ENCODE measurements at places on chromosomes 12 and 14. TPM values are rescaled to one million over a fixed set of nuclear protein-coding genes. Genes with fewer than 3 reads are reported as not detected.
A peak's percentile ranks its signal among the peaks of the same experiment; 100 is the strongest.

DNA sequence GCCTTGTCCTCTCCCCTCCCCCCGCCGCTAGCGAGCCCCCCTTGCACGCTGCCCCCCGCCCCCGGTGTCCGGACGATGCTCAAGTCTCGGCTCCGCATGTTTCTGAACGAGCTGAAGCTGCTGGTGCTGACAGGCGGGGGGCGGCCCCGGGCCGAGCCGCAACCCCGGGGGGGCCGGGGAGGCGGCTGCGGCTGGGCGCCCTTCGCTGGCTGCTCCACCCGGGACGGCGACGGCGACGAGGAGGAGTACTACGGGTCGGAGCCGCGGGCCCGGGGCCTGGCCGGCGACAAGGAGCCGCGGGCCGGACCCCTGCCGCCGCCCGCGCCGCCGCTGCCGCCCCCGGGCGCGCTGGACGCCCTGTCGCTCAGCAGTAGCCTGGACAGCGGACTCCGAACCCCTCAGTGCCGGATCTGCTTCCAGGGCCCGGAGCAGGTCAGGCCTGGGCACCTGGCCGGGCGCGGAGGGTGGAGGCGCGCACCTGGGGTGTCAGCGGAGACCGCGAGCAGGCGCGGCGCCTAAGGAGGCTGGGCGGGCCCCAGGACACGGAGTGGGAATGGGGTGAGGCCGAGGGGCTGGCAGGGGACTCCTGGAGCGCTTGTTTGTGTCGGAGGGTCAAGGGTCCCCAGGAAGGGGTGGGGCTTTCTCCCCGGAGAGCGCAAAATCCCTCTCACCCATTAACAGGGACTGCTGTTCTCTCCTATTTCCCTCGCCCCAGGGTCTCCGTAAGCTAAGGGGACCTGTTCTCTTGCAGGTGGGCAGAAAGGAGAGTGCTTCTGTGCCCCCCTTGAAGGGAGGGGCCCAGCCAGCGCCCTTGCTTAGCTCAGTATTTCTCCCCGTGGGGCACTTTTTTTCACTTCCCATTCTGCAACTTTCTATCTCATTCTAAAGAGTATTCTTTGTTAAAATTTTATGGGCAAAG, 810 bp downstream of the MARCHF9 start:
- DNase-seq = peak; percentile 82

- peak; percentile 78 for DNase-seq
Measured at GRCh38 chr12:118377884-118378470, 1.6 kb downstream of the SUDS3 start.

GRCh38 chr14:104604458-104605449, at the start of gene TMEM179:
TSS of gene TMEM179 (minus strand) at chr14:104604772. CDS start at chr14:104604741, 31 bp downstream.
- no peak for DNase-seq

DNA sequence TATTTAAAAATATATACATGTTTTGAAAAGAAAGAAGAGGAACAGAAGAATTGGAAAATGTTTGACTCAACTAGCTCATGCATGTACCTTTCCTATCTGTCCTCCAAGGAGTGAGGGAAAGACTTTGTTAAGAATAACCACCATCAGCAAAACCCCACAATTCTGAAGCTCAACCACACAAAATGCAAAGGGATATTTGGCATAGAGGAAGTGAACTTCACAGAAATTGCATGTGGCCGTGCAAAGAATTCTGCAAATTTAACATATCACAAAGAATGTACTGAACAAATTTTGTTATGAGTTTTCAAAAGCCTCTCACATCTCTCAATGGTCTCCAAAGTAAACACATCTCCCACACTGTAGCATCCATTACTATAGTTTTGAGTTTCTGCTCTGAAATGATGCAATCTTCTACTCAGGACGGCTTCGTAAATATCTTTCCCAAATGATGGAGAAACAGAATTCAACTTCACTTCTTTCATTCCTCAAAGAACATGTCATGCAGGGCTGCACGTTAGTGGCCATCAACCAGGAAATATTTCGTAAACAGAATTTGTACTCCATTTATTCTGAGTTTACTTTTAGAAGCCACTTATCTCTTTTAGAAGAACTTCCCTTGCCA, 17.6 kb downstream of the DUSP6 start:
- no peak for DNase-seq

GRCh38 chr12:78240827-78241226, 410.1 kb downstream of the NAV3 start:
- DNase-seq = no peak

DNA sequence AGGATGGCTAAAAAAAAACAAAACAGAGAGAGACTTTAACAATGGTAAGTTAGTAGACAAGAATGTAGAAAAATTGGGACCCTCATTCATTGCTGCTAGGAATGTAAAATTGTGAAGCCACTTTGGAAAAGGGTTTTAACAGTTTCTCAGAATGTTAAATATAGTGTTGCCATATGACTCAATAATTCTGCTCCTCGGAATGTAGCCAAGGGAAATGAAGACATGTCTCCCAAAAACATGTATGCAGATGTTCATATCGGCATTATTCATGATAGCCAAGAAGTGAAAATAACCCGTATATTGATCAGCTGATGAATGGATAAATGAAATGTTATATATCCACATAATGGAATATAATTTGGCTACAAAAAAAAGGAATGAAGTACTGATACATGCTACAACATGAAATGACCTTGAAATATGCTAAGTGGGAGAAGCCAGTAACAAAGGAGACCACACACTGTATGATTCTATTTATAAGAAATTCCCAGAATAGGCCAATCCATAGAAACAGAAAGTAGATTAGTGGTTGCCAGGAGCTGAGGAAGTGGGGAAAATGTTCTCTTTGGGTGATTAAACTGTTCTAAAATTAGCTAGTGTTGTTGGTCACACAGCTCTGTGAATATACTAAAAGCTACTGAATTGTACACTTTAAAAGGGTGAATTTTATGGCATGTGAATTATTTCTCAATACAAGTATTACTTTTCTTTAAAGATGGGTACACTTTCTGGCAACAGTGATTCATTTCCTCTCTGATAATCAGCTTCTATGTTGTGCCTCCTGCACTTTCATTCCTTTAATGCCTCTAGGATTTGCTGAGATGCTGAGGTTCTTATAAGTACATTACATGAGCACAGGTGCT, 132.5 kb downstream of the DAAM1 start:
- DNase-seq = peak; percentile 81

DNA sequence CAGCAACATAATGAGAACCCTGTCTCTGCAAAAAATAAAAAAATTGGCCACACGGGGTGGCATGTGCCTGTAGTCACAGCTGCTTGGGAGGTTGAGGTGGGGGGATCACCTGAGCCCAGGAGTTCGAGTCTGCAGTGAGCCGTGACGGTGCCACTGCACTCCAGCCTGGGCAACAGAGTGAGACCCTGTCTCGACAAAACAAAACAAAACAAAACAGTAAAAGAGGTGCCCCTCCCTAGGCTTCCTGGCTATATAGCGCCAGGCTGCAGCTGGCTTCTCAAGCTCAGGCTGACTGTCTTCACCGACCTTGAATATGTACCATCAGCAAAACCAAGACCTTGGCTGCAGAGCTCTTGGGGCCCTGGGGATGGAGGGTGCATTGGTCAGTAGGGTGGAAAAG, 29.4 kb downstream of the TSPAN9 start:
- DNase-seq = no peak

- no peak for DNase-seq
Measured at GRCh38 chr12:6249580-6249979, 49.4 kb downstream of the CD9 start.

DNA sequence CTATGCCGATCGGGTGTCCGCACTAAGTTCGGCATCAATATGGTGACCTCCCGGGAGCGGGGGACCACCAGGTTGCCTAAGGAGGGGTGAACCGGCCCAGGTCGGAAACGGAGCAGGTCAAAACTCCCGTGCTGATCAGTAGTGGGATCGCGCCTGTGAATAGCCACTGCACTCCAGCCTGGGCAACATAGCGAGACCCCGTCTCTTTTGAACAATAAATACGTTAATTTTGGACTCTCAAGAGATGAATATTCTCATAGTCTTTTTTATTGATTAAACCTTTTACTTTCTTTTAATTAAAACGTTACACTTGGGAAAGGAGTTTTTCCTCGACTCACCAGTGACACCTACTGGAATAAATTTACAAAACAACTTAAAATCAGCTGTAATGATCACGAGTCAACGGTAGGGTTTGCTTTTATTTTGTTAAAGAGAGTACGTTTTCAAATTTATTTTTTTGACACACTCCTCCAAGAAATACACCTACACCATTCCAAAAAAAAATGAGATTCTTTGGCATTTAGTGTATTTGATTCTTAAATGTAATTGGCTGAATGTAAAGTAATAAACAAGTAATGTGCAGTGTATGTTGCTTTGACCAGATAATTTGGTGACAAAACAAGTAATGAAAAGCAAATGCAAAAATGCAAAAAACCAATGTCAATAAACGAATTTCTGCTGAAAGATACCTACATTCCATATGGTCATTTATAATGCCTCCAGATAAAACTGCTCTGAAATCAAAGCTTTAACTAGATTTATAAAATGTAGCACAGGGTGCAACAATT, 687 bp upstream of the RPS29 start:
- no peak for DNase-seq

GRCh38 chr14:30657606-30658163, 35.6 kb downstream of the SCFD1 start:
- DNase-seq = no peak

DNA sequence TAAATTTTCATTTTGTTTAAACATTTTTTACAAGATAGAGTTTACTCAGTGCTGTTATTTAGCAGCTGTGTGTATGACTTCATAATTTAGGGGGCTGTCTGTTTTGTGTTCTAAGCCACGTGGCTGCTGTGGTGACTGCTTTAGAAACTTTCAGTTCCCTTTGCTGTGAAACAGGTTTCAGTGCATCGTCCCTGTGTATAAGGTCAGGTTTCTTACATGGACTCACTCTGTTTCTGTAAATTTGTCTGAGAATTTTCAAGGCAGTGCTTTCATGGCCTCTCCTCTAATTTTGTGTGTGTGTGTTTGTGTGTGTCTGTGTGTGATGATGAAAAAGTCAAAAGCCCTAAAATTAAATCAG, 32.4 kb downstream of the BICD1 start:
- DNase-seq = peak; percentile 83

DNA sequence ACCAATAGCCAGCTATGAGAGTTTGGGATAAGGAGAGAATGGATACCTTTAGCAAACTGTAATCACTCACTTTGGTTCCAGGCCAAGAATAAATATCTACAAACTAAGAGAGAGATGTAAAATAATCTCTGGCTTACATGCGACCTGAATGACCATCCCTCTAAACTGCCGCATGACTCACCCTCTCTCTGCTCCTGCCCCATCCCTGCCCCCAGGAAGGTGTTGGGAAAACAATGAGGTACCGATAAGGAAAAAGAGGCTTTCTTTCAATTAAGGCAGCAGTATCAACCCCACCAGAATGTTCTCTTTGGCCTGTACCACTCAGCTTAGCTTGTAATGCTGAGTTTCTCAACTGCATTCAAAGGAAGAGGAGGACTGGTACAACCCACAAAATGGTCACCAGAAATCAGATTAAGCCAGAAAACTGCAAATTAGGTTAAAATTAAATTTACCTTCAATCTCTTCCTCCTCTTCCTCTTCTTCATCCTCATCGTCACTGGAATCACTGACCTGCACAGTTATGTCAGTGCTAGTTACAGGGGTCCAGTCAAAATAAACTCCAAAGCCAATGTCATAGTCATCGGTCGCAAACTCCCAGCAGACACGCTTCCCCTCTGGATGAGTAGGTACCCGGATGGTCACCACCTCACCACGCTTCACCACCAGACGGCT, 22.0 kb downstream of the GSTZ1 start:
- no peak for DNase-seq

GRCh38 chr12:124952295-124952694, 36.6 kb downstream of the DHX37 start:
- no peak for DNase-seq

- peak; percentile 83 for DNase-seq
Measured at GRCh38 chr14:37594971-37595808, at the start of the genes FOXA1 and TTC6. TSS of gene FOXA1 (minus strand) at chr14:37595249. CDS start at chr14:37594972, 277 bp downstream. TSS of gene TTC6 (plus strand) at chr14:37595629. CDS start at chr14:37622065, 26,436 bp downstream.

DNA sequence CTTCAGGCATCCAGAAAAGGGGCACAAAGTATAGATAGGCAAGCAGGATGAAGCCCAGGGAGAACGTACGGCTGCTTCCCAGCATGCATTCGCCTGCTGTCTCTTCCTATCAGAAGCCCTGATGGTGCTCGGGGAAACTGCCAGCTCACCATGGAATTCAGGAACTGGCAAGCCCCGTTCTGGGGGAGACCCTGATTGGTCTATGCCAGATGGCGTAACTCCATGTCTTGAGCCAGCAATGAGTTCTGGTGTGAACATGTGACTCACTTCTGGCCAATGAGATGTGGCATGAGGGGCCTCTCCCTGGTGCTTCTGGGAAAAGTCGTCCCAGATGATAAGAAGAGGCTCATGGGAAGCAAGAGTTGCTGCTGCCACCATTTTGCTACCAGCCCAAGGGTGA, 270.8 kb downstream of the BCL11B start:
- DNase-seq = no peak

DNA sequence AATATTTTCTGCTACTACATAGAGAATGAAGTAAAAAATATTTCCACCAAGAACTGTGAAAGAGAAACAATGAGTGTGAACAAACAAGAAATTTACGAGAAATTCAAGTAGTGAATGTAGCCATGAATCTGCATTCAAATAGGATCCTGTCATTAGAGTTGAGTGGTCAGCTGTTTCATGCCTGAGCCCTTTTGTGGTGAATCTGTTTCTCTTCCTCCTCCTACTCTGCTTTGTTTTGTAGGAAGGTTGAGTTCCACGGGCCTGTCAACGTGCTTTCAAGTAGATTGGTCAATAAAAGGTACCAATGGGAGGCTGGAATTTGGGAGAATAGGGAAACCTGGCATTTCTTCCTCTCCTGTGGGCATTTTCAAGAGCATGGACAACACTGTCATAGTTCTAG, 1749.6 kb upstream of the FLRT2 start:
- no peak for DNase-seq

- DNase-seq = no peak
Measured at GRCh38 chr12:15770581-15770980, 18.6 kb downstream of the EPS8 start.

GRCh38 chr14:103721334-103722120, 5.9 kb downstream of the ZFYVE21 start:
- DNase-seq = no peak

DNA sequence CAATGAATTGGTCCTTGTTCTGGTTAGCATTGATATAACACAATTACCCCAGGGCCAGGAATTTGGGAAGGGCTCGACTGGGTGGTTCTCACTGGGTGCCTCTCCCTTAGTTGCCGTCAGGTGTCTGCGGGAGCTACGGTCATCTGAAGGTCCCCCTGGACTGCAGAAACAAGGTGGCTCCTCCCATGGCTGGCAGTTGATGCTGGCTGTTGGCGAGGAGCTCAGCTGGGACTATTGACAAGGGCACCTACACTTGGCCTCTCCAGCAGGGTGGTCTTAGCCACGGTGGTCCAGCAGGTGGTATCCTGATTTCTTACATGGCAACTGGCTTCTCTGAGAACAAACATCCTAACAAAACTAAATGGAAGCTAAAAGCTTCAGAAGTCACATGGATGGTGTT, 41.0 kb upstream of the RGS6 start:
- no peak for DNase-seq

GRCh38 chr12:73719223-73719622, 818.4 kb upstream of the ATXN7L3B start:
- no peak for DNase-seq

GRCh38 chr12:11633968-11634367, 15.5 kb upstream of the ETV6 start:
- DNase-seq = no peak

GRCh38 chr14:41606532-41607303, at the start of gene LRFN5:
TSS of gene LRFN5 (plus strand) at chr14:41606876.
- DNase-seq = no peak

The CCND2 gene
- total RNA-seq = 77.1 TPM

The MSRB3 gene
- 142 TPM for total RNA-seq

The CHST11 gene
- total RNA-seq = 192 TPM

The BCL2L2 gene
- total RNA-seq = 14.0 TPM

The GLIPR1L1 gene
- not detected for total RNA-seq

The TAMALIN gene
- 2.7 TPM for total RNA-seq

The BMAL2 gene
- total RNA-seq = 5.8 TPM

The POTEM gene
- not detected for total RNA-seq

The CIROP gene
- total RNA-seq = not detected

The LUM gene
- 51.3 TPM for total RNA-seq
